ENCODE measurements at places on chromosomes 3 and 15.

GRCh38 chr3:80060664-80061063 is 292.9 kb upstream of the ROBO1 start:
- DNase-seq, result no peak

DNA sequence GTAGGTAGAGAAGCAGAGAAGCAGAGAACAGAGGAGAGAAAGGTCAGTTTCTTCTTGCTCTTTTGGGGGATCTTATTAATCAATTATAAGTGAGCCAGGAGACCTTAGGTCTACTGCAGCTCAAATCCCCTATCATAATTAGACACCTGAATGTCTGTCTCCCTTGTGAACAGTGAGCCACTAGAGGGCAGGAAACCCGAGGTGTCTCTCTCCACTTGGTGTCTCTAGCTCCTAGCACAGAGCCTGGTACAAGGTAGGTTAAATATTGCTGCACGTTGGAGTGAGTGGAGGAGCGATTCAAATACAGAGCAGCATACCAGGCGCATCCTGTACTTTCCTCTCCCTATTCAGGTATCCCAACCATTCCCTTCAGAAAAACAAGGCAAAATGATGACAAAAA is 2.0 kb upstream of the ST8SIA2 start:
- no peak for DNase-seq

- DNase-seq, result peak; percentile 71
Measured at GRCh38 chr3:69085833-69086722, 1.3 kb downstream of the ARL6IP5 start.

GRCh38 chr3:192850451-192850981 is 67.1 kb downstream of the MB21D2 start:
- peak; percentile 24 for DNase-seq

- no peak for DNase-seq
Measured at GRCh38 chr3:81214631-81215030, 546.8 kb downstream of the GBE1 start.

Data from stimulated activated CD4-positive, alpha-beta T cell treated with anti-CD3 and anti-CD28 coated beads, Interleukin-4, amount 100 ng/mL, for 4 hours (primary cell).